Progenitor cell of endocrine pancreas (in vitro differentiated cells): ENCODE measurements at places on chromosomes 4 and X. TPM values are rescaled to one million over a fixed set of nuclear protein-coding genes. Genes with fewer than 3 reads are reported as not detected.

- H3K27ac ChIP-seq: no peak overlapping the region
- no peaks in the 10 kb centered on the region for H3K36me3 ChIP-seq
- peaks cover 12% of the 10 kb centered on the region for H3K4me1 ChIP-seq
- DNase-seq: no peak
- H3K27me3 ChIP-seq: no peaks in the 10 kb centered on the region
Observed at GRCh38 chr4:88341227-88342192, 37.1 kb upstream of the HERC6 start.

DNA sequence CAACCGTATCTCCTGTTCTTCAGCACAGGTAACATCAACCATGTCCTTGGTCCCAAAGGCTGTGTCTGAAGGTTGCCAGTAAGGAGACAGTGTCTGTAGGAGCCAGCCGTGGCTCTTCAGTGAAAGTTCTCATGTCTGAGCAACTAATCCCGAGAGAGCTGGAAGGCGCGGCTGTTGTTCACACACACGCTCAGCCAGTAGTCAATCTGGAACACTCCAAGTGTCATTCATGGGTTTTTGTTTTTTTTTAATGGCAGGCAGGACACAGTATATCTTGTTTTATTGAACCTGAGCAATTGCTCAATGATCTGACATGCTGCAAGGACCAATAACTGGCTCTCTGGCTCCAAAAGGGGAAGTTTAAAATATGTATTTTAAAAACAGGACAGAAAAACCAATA is 48.4 kb upstream of the MAP3K15 start:
- H3K4me1 ChIP-seq: peaks cover 17% of the 10 kb centered on the region
- H3K36me3 ChIP-seq: peaks cover 3% of the 10 kb centered on the region
- H3K27ac ChIP-seq: no peak overlapping the region
- no peaks in the 10 kb centered on the region for H3K27me3 ChIP-seq
- no peak overlapping the region for H3K4me3 ChIP-seq

- no peak overlapping the region for H3K27ac ChIP-seq
- H3K36me3 ChIP-seq: peaks cover 2% of the 10 kb centered on the region
- no peaks in the 10 kb centered on the region for H3K4me1 ChIP-seq
- H3K4me3 ChIP-seq: no peak overlapping the region
- H3K27me3 ChIP-seq: no peaks in the 10 kb centered on the region
Observed at GRCh38 chr4:141107927-141108326, 25.3 kb downstream of the RNF150 start.

DNA sequence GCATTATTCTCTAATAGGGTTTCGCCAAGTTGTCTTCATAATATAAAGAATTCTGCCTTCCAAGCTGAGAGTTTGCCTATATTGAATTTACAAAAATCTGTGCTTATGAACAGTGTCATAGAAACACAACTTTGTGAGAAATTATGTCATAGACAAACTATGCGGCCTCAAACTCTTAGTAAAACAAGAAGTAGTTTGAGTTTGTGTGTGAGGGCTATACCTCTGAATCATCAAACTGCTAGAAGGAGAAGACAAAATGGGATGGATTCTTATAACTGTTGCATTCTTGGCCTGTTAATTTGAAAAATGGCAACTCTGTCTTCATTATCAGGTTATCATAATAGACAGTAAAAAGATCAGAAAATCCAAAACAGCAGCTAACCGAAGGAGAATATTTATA is 46.1 kb upstream of the NAP1L5 start:
- H3K27ac ChIP-seq: no peak overlapping the region
- H3K36me3 ChIP-seq: peaks cover 25% of the 10 kb centered on the region
- DNase-seq: no peak
- H3K27me3 ChIP-seq: no peaks in the 10 kb centered on the region

GRCh38 chr4:115090483-115091075 is 22.8 kb downstream of the NDST4 start:
- H3K4me1 ChIP-seq: no peaks in the 10 kb centered on the region
- H3K27me3 ChIP-seq: no peaks in the 10 kb centered on the region
- no peak for DNase-seq
- no peak overlapping the region for H3K4me3 ChIP-seq
- no peak overlapping the region for H3K27ac ChIP-seq
- no peaks in the 10 kb centered on the region for H3K36me3 ChIP-seq

GRCh38 chr4:124753941-124754581 is 41.5 kb upstream of the ANKRD50 start:
- H3K4me1 ChIP-seq: peaks cover 7% of the 10 kb centered on the region
- H3K36me3 ChIP-seq: no peaks in the 10 kb centered on the region
- no peak overlapping the region for H3K4me3 ChIP-seq
- H3K27ac ChIP-seq: no peak overlapping the region
- H3K27me3 ChIP-seq: no peaks in the 10 kb centered on the region
- no peak for DNase-seq

The TASL gene
- total RNA-seq: not detected in 2 replicates

GRCh38 chr4:177308125-177308524 is 1.5 kb upstream of the NEIL3 start:
- H3K36me3 ChIP-seq: no peaks in the 10 kb centered on the region
- H3K27me3 ChIP-seq: no peaks in the 10 kb centered on the region
- H3K27ac ChIP-seq: no peak overlapping the region
- H3K4me3 ChIP-seq: no peak overlapping the region
- H3K4me1 ChIP-seq: peaks cover 5% of the 10 kb centered on the region

DNA sequence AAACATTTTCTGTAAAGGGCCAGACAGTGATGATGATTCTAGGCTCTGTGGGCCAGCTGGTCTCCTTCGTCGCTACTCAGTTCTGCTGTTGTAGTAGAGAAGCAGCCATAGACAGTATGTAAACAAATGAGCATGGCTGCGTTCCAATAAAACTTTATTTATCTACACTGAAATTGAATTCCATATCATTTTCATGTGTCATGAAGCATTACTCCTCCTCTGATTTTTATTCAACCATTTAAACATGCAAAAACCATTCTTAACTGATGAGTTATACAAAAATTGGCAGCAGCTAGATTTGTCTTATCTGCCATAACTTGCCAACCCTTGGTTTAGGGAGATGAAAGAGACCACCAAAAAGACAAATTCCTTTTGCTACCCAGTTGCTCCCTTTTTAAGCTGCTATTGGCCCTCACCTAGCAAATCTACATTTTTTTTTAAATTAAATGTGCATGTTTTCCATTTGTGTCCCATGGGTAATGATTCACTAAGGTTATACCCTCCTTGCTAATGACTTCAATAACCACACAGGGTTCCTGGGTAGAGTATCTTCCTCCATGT is 309.9 kb downstream of the DHX15 start:
- H3K27me3 ChIP-seq: peaks cover 7% of the 10 kb centered on the region
- H3K4me1 ChIP-seq: no peaks in the 10 kb centered on the region
- no peak for DNase-seq

GRCh38 chr4:38781854-38782261 is 932 bp downstream of the TLR10 start:
- no peak for DNase-seq
- H3K27me3 ChIP-seq: no peaks in the 10 kb centered on the region
- no peaks in the 10 kb centered on the region for H3K36me3 ChIP-seq
- H3K4me3 ChIP-seq: no peak overlapping the region
- H3K27ac ChIP-seq: no peak overlapping the region

GRCh38 chrX:136497556-136498052 is at the start of gene HTATSF1:
Gene HTATSF1 (plus strand): TSS chrX:136497592. CDS start chrX:136497685, 93 bp downstream.
- H3K27me3 ChIP-seq: no peaks in the 10 kb centered on the region
- DNase-seq: no peak
- peak within 1 kb of the TSS; percentile 91 for H3K4me3 ChIP-seq
- H3K4me1 ChIP-seq: peaks cover 9% of the 10 kb centered on the region

The PUDP gene
- 53.6 and 59.9 TPM in 2 replicates for total RNA-seq

The GNL3L gene
- 42.1 and 43.7 TPM in 2 replicates for total RNA-seq

- H3K4me1 ChIP-seq: peaks cover 21% of the 10 kb centered on the region
- H3K27me3 ChIP-seq: no peaks in the 10 kb centered on the region
- H3K27ac ChIP-seq: no peak overlapping the region
- H3K36me3 ChIP-seq: peaks cover 17% of the 10 kb centered on the region
- DNase-seq: no peak
Observed at GRCh38 chr4:185729391-185729804, 82.6 kb downstream of the SORBS2 start.

- no peak overlapping the region for H3K27ac ChIP-seq
- no peaks in the 10 kb centered on the region for H3K36me3 ChIP-seq
- H3K4me3 ChIP-seq: no peak overlapping the region
- peaks cover 5% of the 10 kb centered on the region for H3K27me3 ChIP-seq
Observed at GRCh38 chr4:188879598-188879997, 740.4 kb downstream of the TRIML1 start.

DNA sequence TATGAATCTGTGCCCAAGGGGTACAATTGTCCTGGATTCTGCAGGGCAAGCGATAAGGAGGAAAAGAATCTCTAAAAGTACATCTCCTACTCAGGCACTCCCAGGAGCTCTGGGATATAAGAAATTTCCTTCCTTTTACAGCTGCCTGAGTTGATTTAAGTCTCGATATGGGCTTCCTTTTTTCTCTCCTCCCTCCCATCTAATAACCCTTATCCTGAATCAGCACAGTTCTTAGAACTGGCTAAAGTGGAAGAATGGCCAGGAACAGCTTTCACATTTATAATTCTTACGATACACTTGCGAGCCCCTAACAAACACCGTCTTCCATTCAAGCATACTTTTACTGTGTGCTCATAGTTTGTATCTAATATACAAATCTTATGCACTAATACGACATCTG is 21.2 kb downstream of the LRP2BP start:
- H3K36me3 ChIP-seq: peaks cover 14% of the 10 kb centered on the region
- H3K27ac ChIP-seq: no peak overlapping the region
- H3K27me3 ChIP-seq: peaks cover 4% of the 10 kb centered on the region
- peaks cover 12% of the 10 kb centered on the region for H3K4me1 ChIP-seq

- H3K36me3 ChIP-seq: no peaks in the 10 kb centered on the region
- no peak overlapping the region for H3K4me3 ChIP-seq
- H3K27me3 ChIP-seq: no peaks in the 10 kb centered on the region
- no peak overlapping the region for H3K27ac ChIP-seq
- no peak for DNase-seq
Observed at GRCh38 chr4:17310269-17310652, 201.6 kb downstream of the QDPR start.

The CCNA2 gene
- 24.6 and 27.3 TPM in 2 replicates for total RNA-seq

DNA sequence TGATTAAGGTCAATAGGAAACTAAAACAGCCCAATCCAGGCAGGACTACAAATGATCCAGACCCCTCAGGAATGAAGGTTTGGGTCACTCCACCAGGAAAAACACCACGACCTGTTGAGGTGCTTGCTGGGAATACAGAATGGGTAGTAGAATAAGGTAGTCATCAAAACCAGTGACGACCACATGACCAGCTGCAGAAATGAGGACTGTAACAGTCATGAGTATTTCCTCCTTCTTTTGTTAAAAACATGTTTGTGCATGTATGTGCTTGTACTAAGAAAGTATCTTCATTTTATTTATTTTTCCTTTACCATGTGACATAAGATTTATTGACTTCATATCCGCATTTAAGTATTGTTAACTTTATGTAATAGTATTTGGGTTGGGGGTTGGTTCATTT is 603.5 kb upstream of the NR3C2 start:
- no peak overlapping the region for H3K27ac ChIP-seq
- no peaks in the 10 kb centered on the region for H3K36me3 ChIP-seq
- no peaks in the 10 kb centered on the region for H3K27me3 ChIP-seq
- no peak overlapping the region for H3K4me3 ChIP-seq

- no peaks in the 10 kb centered on the region for H3K4me1 ChIP-seq
- H3K27ac ChIP-seq: no peak overlapping the region
- H3K4me3 ChIP-seq: no peak overlapping the region
- H3K27me3 ChIP-seq: no peaks in the 10 kb centered on the region
- DNase-seq: no peak
- H3K36me3 ChIP-seq: no peaks in the 10 kb centered on the region
Observed at GRCh38 chrX:22147214-22147613, 115.1 kb downstream of the PHEX start.

DNA sequence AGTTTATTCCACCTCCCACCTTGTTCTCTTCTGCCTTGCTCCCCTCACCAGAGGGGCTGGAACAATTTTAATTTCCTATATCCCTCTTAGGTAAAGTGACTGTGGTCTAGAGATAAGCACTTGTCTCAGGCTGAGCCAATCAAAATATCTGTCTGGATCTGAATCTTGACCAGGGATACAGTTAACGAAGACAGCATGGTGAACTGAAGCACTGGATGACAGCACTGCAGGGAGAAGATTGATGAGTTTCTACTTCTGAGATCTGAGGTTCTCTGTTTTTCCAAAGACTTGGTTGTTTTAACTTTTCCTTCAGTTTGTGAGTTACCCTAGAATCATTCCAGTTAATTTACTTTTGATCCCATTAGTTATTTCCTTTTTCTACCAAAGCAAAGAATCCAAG is 13.2 kb downstream of the GNPDA2 start:
- H3K36me3 ChIP-seq: peaks cover 1% of the 10 kb centered on the region
- H3K27ac ChIP-seq: no peak overlapping the region
- H3K27me3 ChIP-seq: no peaks in the 10 kb centered on the region
- no peak overlapping the region for H3K4me3 ChIP-seq

- H3K27ac ChIP-seq: no peak overlapping the region
- H3K36me3 ChIP-seq: peaks cover 23% of the 10 kb centered on the region
- no peaks in the 10 kb centered on the region for H3K27me3 ChIP-seq
- H3K4me3 ChIP-seq: no peak overlapping the region
- no peak for DNase-seq
- H3K4me1 ChIP-seq: peaks cover 17% of the 10 kb centered on the region
Observed at GRCh38 chr4:40617872-40618271, 11.8 kb downstream of the RBM47 start.

- H3K27ac ChIP-seq: peak overlapping the region; percentile 80
- H3K4me1 ChIP-seq: peaks cover 46% of the 10 kb centered on the region
- H3K4me3 ChIP-seq: no peak overlapping the region
Observed at GRCh38 chrX:17544821-17545220, 169.8 kb downstream of the NHS start.

- no peak for DNase-seq
- no peaks in the 10 kb centered on the region for H3K36me3 ChIP-seq
- H3K4me1 ChIP-seq: peaks cover 2% of the 10 kb centered on the region
- no peak overlapping the region for H3K4me3 ChIP-seq
- H3K27ac ChIP-seq: no peak overlapping the region
- peaks cover 11% of the 10 kb centered on the region for H3K27me3 ChIP-seq
Observed at GRCh38 chr4:24730256-24731001, 64.9 kb upstream of the SOD3 start.

The CSAG2 gene
- 0.38 TPM in 1 of 2 replicates, not detected in the other for total RNA-seq

The TRO gene
- 156 and 169 TPM in 2 replicates for total RNA-seq

The CD40LG gene
- total RNA-seq: not detected in 2 replicates

DNA sequence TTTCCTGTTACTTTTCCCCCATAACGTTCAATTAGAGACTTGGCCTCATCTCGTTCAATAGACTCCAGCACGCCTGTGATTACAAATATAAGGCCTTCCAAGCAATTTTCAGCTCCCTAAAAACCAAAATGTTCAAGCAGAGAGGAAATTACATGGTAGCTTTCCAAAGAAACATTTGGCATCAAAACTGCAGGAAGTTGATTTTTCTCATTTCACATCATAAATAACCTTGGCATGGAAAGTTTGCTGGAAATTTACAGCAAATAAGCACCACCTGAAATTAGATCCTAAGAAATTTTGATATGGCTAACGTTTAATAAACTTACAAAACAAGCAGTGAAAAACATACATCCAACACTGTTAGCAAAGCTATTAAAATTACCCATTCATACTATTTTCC is 53.3 kb downstream of the RFC1 start:
- no peaks in the 10 kb centered on the region for H3K27me3 ChIP-seq
- peaks cover 11% of the 10 kb centered on the region for H3K36me3 ChIP-seq
- no peak for DNase-seq
- no peak overlapping the region for H3K4me3 ChIP-seq
- no peaks in the 10 kb centered on the region for H3K4me1 ChIP-seq

The ARSJ gene
- total RNA-seq: 0.46 and 0.75 TPM in 2 replicates
